Effector memory CD8-positive, alpha-beta T cell (primary cell): ENCODE measurements at places on chromosomes 4 and X.

GRCh38 chr4:134343081-134343480 is 141.5 kb upstream of the PABPC4L start:
- no peak for DNase-seq

DNA sequence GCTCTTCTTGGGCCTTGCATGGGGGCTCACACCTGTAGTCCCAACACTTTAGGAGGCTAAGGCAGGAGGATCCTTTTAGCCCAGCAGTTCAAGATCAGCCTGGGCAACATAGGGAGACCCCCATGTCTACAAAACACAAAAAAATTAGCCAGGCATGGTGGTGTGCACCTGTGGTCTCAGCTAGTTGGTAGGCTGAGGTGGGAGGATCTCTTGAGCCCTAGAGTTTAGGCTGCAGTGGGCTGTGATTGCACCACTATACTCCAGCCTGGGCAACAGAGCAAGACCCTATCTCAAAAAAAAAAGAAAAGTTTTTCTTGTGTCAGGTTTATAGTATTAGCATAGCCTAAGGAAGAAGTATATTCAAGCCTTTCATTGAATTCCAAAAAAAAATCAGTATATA is 30.8 kb upstream of the FAM241A start:
- DNase-seq: no peak

DNA sequence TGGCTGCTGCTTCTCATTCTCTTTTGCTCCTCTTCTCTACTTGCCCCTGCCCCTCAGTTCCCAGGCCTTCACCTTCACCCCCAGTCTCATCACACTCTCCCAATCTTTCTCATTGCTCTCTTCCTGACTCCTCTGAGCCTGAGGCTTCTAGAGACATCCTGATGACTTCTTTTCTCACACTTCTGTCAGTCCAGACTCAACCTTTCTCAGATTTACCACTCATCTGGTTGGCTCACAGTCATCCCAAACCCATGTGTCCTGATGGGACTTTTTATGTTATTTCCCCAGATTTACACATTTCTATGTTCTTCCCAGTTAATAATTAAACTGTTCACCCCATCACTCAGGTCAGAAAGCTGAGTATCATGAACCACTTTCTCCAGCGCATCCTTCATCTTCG is 68.0 kb downstream of the TMA16 start:
- DNase-seq: no peak

DNA sequence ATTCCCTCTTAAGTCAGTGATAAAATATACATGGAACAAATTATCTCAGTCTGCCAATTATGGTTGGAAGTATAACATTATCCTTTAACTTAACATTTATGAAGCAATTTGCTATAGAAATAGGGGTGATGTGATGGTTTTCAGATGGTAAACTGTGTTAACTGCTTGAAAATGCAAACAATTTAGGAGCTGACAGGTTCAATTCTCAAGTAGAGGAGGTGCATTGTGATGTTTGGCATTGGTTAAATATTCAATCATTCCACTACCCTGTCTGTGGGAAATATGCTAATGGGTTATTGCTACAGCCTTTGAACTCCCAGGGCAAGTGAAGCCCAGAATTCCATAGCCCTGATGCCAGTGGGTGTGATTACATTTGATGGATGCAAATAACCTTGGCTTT is 243.4 kb upstream of the GK2 start:
- no peak for DNase-seq

- no peak for DNase-seq
Observed at GRCh38 chrX:149462849-149463248, 42.3 kb downstream of the IDS start.

DNA sequence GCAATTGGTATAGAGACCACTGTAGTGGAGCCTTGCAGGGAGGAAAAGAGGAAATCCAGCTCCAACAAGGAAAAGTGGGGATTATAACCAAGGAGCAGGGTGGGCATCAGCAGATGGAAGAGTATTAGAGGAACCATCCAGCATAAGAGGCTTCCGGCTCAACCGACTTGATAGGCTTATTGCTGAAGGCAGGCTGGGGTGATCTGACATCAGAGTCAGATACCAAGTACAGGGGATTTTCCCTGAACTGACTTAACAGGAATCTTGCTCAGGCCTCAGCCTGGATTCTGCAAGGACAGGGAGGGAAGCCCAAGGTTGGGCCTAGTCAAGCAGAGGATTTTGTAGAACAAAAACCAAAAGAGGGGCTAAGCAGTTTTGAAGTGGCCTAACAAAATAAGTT is 129.6 kb downstream of the DCLK2 start:
- DNase-seq: no peak
